Thoracic aorta (tissue), 2 donors: ENCODE measurements at places on chromosomes 5 and 9.

GRCh38 chr9:79945495-79945894 is 373.7 kb downstream of the TLE4 start:
- no peak for DNase-seq

DNA sequence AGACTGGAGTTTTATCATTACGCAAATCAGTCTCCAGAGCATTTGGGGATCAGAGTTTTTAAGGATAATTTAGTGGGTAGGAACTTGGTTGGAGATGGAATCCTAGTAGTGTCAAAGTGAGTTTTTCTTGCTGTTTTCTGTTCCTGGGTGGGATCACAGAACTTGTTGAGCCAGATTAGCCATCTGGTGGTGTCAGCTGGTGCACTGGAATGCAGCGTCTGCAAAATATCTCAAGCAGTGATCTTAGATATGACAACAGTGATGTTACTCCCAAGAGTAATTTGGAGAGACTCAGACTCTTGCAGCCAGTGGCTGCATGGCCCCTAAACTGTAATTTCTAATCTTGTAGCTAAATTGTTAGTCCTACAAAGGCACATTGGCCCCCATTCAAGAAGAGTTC is 1257.8 kb downstream of the MAT2B start:
- no peak for DNase-seq

DNA sequence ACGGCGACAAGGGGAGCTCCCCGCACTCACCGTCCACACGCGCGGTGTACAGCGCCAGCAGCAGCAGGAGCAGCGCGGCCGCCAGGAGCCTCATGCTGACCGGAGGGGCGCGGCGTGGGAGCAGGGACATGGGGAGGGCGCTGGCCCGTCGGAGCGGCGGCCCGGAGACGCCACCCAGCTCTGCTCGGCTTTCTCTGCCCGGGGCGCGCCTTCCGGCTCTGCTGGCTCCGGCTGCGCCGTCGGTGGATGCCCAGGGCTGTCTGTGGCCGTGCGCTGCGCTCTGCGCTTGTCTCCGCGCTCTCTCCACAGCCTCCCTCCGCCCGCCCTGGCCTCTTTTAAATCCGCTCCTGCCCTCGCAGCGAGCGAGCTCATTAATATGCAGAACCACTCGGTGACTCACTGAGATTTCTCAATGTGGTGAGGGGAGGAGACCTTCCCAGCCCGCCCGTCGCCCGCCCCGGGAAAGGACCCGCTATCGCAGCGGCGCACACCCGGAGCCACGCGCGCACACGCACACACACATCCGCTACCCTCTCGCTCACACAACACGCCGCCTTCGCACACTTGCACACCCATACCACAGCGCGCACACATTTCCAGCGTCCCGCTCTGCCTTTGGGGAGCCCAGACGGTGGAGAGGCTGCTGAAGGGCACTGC is at the start of gene CXCL14:
Gene CXCL14, minus strand, starts transcription at position 307 of the 657 bp plus-strand sequence. Its CDS starts 213 bp downstream, at position 94.
- no peak for DNase-seq

DNA sequence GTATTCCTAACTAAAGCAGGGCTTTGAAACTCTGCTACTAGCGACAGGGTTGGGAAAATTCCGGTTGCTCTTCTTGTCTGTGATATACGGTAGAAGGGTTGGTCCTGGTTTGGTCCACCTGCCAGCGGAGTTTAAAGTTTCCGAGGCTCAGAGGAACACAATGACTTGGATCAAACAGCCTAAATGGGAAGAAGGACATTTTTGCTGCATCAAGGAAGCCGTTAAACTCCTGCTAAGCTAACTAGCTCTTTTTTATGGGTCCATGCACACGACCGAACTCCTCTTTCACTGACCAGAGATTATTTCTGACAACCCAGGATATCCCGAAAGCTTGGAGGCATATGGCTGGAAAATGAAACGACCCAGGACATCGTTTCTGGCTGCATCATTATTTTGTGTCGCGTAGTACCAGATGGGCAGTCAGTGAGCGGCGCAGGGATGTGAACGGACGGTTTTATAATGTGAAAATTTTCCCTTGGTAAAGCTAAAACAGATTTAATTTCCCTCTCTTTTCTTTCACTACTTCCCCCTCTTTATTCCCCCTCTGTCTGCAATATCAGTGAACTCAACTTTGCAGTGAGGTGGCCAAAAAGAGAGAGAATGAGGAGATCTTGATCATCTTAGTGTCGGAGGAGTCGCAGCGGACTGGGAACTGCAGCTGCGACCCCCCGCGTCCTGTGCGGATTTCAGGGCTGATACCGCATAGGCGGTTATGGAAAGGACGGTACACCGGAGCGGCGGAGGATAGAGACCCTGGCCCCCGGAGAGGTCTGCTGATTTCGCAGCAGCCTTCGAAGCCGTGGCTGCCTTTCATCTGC is at the start of gene LURAP1L:
Gene LURAP1L, plus strand, starts transcription at position 160 of the 818 bp plus-strand sequence. CDS start 696 bp downstream, outside the sequence.
- no peak for DNase-seq

GRCh38 chr9:31445960-31446359 is 938.5 kb upstream of the ACO1 start:
- no peak for DNase-seq

DNA sequence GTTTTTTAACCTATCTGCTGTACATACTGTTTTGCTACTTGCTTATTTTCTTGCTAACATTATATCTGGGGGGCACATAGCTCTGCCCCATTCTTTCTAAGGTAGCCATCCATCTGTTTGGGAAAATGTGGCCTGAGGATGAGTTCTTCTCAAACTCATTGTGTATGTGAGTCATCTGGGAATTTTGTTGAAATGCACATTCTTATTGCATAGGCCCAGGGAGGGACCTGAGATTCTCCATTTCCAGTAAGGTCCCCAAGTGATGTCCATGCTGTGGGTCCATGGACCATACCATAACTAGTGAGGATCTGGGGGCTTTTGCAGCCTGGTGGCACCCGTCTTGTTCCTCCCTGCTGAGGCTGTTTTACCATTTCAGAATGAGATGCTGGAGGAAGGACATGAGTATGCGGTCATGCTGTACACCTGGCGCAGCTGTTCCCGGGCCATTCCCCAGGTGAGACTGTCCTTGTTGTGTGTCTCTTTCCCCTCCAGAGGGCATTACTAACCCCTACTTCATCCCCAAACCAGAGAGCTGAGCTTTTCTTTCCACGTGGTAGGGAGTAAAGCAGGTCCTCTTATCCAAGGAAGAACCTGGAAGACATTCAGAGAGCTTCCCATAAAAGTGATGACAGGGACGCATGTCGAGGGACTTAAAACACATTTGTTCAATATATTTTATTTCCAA is 28.6 kb downstream of the CYFIP2 start:
- no peak for DNase-seq

DNA sequence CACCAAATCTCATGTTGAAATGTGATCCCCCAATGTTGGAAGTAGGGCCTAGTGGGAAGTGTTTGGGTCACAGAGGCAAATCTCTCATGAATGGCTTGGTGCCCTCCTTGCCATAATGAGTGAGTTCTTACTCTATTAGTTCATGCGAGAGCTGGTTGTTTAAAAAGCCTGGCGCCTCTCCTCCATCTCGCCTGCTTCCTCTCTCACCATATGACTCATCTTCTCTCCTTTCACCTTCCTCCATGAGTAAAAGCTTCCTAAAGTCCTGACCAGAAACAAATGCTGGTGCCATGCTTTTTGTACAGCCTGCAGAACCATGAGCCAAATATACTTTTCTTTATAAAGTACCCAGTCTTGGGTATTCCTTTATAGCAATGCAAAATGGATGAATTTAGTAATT is 20.9 kb upstream of the ARHGAP26 start:
- DNase-seq = no peak

DNA sequence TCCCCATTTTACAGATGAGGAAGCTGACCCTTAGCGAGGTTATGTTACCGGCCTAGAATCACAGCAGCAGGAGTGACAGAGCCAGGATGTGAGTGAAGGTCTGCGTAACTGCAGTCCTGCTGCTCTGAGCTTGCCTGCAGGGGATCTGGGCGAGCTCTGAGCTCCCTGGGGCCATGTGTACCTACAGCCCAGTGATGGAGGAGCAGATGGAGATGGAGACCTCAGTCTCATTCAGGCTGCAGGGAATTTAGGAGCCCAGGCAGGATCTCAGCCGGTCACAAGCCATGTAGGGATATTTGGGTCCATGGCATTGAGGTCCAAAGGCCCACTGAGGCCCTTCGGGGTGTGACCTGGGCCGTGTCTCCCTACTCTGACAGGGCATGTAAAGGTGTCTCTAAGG is 170.6 kb downstream of the CACNA1B start:
- no peak for DNase-seq

GRCh38 chr9:94656200-94656599 is 16.9 kb upstream of the FBP1 start:
- no peak for DNase-seq

DNA sequence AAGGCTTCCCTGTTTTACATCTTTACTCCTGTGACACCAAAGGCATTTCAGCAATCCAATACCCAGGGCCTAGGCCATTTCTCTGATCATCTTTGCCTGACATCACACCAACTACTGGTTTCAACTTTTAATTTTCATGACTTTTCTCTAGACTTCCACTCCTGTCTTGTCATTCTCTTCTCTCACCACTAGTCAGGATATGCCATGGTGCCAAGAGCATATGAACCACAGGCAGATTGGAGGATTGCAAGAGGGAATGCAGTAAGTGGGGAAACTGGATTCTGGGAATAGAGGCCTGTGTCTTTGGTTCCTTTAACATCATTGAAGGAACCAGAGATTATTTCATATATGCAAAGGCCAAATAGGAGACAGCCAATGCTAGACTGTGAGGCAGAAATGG is 69.3 kb downstream of the ANKRD31 start:
- DNase-seq = no peak

DNA sequence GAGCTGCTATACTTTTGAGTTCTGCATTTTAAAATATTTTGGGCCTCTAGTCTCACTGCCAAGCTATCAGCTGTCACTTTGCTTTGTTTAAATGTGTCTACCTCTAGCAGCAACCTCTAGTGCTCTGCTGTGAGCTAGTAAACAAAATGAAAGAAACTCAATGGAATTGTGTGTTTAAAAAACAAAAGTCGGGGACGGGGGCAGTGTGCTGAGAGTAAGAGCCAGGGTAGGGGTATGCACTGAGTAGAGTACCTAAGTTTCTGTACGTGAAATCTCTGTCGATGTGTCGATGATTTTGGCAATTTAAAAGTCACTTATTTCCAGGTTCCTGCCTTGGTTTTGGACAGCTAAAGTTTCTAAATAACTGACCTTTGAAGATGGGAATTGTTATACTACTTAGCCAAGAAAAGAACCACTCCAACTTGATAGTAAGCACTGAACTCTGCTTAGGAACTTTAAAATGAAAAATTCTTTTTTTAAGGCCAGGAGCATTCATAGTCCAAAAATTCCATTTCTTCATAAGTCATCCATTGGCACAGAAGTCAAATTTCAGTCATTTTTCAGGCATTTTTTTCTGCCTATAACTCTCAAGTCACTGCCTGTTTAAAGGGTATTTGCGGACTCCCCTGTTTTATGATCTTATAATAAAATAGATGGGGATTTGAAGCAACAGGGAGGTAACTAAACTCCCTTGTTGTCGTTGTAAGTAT is 111.5 kb downstream of the SAXO1 start:
- DNase-seq = no peak

DNA sequence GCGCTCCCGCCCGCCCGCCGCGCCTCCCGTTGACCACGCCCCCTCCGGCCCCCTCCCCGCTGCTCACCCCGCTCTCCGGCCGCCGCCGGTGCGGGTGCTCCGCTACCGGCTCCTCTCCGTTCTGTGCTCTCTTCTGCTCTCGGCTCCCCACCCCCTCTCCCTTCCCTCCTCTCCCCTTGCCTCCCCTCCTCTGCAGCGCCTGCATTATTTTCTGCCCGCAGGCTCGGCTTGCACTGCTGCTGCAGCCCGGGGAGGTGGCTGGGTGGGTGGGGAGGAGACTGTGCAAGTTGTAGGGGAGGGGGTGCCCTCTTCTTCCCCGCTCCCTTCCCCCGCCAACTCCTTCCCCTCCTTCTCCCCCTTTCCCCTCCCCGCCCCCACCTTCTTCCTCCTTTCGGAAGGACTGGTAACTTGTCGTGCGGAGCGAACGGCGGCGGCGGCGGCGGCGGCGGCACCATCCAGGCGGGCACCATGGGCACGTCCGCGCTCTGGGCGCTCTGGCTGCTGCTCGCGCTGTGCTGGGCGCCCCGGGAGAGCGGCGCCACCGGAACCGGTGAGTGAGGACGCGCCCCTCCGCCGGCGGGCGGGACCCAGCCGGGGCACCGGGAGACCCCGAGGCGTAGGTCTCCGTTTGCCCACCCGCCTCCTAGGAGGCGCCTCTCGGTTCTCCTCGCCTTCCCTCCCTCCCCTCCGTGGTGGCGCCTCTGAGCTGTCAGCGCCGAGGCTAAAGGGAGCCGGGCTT is at the start of gene VLDLR:
Gene VLDLR, plus strand, starts transcription at position 66 of the 739 bp plus-strand sequence. Its CDS starts 403 bp downstream, at position 469.
- DNase-seq = no peak

DNA sequence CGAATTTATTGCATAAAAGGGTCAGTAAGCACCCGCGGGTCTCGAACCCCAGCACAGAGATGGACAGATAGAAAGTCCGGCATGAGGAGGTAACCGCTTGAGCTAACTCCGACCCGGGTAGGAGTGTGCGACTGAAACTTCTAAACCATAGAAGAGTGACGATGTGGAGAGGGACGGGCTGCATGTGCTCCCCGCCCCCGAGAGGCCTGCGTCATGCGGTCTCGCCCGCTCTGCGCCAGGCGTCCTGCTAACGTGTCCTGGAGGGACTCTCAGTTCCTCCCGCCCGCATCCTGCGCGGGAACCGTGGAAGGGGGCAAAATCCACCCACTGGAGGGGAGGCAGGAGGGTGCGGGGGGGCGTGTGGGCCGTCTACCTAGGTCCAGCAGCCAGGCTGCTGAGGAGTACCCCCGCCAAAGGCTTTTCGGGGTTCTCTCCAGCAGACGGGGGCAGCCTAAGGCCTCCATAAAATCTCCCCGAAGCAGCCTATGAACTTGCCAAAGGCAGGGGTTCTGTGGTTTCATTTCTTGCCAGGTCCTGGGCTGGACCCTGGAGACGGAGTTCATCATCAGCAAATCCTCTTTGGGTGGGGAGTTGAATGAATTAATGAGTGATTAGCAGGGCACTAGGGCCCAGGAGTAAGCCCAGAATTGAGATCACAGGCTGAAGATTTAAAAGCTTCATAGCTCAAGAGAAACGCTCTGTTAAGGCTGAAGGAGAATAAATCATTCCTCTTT is 51.9 kb downstream of the TGFBI start:
- DNase-seq = peak; percentile 50
